M059J (cell line): ENCODE measurements at places on chromosomes 16 and 17.

GRCh38 chr17:45646288-45646988 lies 137.7 kb upstream of the CRHR1 start:
- no peak for DNase-seq

GRCh38 chr17:40453881-40454612 lies 10.8 kb downstream of the IGFBP4 start:
- DNase-seq, result no peak

- DNase-seq, result no peak
These were observed 15.8 kb upstream of the CAVIN1 start for GRCh38 chr17:42438600-42439567.

DNA sequence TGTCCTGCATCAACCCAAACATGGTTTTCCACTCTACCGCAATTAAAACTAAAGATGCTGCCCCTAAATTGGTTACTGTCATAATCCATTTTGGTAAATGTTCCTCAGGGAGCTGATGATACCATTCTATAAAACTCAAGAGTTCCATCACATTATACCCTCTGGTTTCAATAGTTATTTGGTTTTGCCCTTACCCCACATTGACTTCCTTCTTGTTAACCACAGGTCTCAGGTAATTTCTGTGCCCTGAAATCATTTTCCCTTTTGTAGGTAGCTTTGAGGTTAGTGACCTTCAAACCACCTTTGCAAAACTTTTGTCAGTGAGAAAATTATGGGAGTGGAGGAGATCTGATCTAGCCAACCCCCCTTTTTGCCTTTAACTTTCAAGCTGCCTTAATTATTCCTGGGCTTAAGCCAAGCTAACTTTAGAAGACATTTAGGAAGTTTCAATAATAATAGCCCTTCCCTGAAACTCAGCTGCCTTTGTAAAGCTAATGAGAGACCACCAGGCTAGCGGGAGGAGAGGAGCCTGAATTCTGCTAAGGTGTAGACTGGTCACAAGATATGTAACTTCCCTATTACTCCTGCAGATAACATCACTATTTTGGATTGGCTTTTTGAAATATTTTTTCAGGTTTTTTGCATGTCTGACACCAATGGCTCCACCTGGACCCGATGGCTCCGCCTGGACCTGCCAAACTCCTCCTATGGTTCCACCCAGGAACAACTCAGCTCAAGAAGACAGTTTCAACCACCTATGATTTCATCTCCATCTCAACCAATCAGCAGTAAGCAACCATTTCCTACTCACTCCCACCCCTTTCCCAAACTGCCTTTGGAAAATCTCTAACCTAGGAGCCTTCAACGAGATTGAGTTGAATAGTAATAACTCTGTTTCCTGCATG lies 224.9 kb downstream of the HS3ST3B1 start:
- DNase-seq, result peak; percentile 53

DNA sequence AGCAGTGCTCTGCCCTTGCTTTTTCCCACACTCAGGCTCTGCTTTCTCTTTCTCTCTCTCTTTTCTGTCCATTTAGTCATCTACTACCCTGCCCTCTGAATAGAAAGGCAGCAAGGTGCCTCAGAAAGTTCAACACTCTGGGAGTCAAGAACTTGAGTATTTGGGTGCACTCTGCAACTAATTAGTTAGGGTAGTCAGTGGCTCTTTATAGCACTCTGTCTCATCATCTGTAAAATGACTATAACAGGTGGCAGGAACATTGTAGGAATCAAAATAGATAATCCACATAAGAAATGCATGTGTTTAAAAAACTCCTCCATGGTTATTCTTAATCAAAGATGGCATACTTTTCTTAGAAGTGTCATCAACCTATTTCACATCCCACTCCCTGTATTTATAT lies 7.2 kb downstream of the OR2C1 start:
- no peak for DNase-seq

DNA sequence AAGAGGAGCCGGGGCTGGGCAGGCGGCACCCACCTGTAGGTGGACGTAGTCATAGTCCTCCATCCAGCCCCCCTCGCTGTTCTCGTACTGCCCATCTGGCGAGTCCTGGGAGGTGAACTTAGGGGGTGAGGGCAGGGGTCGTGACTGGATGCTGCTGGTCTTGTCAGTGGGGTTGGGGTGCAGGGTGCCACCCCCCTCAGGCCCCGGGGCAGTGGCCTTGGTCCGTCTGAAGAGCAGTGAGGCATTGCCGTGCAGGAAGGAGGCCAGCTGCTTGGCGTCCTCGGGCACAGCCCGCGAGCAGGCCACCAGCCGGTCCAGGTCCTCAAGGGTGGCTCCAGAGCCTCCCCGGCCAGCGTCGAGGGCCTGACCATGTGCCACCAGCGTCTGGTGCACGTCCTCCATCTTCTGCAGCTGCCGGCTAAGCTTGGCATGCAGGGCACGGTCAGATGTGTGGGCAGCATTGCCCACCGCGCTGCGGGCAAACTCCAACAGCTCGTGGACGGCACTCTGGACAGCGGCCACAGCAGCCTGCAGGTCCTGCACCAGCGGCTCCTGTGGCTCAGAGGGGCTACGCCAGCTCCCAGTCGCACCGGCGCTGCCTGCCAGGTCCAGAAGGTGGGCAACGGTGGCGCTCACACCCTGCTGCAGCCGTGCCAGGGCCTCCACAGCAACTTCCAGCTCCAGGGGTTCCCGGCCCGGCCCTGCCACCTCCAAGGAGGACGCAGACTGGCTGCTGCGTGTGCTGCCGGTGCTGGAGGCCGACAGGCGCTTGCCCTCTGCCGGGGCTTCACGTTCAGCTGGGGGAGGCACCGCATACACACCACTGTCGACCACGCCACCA lies 16.3 kb downstream of the CTRB1 start:
- no peak for DNase-seq

DNA sequence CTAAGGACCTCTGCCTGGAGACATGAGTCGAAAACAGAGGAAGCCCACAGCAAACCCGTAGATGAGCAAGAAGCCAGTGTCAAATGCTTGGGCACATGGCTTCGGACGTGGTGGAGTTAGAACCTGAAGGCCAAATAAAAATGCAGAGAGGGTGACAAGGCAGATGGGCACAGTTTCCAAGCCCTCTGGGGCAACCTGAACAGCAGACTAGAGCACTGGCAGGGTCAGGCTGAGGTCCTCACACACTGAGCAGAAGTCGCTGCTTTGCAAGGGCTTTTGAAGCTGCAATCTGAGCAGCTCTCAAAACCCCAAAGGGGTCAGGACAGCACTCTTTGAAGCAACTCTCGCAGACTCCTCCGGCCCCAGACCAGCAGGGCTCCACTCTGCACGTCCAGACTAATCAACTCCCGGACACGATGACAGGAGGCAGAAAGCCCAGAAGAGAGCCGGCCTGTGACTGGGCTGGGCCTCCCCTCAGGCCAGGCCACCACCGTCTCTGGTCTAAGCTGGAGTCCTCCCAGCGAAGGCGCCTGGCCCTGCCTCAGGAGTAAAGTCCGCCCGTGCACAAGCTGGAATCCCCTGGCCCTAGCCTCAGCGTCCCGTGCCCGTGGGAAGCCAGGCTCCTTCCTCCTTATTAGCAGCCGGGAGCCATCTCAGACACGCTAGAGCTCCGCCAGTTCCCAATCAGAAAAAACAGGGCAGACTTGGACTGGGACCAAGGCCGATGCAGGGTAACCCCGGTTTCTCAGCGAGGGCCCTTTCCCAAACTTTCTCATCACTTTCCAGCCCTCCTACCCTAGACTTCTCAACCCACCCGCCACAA lies 924 bp downstream of the SMARCD2 start:
- DNase-seq, result peak; percentile 52

DNA sequence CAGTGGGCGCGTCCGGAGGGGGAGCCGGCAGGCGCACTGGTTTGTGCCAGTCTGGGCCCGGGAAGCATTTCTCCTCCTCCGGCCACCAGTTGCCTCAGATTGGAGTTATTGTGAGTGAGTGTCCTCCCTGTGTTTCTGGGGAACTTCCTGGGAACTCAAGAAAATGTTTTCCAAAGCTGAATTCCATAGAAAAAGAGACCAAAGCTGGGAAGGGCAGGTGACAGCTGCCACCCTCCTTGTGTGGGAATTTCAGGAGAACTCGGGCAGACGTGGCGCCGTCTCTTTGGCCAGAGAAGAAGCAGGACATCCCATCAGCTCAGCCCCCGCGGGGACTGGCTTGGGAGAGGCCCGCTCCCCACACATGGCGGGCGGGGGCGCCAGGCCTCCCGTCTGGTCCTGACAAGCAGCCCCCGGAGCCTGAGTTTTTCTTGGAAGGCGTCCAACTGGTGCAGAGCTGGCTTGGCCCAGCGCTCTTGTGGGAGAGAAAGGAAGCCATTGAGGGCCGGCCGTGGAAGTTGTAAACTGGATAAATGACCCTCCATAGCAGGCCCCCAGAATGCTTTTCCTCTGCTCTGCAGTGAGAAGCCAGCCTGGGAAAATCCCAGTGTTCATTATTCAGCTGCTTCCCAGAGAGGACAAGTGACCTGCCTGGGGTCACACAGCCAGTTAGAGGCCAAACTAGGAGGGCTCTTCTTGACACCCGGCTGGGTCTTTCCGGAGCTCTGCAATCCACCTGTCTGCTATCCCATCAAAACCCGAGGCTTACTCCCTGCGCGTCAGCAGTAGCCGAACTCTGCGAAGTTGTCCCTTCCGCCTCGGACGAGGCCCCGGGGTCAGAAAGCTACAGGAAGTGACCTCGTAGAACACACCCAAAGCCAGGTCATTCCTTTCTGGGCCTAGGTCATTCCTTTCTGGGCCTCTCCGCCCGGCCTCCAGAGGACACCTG lies 39.2 kb upstream of the GSE1 start:
- DNase-seq, result no peak
